C1 segment of cervical spinal cord (tissue), 14 donors: ENCODE measurements at places on chromosomes 4 and X.

GRCh38 chrX:6149060-6149872, 79.4 kb downstream of the NLGN4X start:
- DNase-seq, result no peak

- DNase-seq, result no peak
Measured at GRCh38 chr4:184383497-184384055, 90.8 kb downstream of the IRF2 start.

GRCh38 chr4:96145601-96146000, 305.7 kb downstream of the PDHA2 start:
- no peak for DNase-seq

- no peak for DNase-seq
Measured at GRCh38 chr4:1336088-1336491, 10.9 kb upstream of the UVSSA start.

DNA sequence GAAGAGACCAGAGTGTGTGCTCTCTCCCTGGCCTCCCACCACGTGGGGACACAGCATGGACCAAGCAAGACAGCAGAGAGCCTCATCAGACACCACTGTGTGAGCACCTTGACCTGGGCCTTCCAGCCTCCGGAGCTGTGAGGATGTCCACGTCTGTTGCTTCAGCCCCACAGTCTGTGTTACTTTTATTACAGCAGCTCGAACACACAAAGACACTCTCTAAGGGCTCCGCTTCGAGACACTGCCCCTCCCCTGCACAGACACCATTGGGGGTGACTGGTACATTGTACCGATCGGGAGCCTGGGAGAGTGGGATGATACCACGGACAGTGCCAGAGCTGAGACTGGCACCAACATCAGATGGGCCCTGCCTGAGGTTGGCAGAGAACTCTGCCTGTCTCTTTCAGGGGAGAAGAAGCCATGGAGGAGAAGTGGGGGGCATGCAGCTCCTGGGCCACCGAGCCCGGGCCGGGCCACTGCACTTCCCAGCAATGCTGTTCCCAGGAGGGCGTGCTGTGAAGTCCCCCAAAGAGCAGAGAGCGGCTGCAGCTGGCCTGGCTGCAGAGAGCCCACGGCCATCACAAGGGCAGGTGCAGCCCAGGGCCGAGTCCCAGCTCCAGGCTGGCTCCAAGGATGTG, 48.1 kb upstream of the HMX1 start:
- DNase-seq, result no peak

DNA sequence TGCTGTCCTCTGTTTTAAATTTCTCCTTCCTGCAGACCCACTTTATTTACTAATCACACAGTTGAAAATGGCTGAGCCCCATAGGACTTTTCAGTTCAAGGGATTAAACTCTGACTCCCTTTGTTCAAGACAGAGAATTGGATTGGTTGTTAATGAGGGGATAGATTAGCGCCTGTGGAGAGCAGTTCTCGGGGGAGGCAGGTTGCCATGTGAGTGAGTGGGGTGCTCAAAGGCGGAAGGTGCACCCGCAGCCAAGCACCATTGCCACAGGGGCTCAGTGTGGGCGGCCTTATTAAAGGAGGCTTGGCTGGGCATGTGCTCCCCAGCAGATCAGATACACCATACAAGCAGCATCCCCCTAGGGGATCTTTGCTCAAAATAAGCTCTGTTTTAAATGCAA, 7.9 kb upstream of the CBR4 start:
- DNase-seq, result no peak

- no peak for DNase-seq
Measured at GRCh38 chr4:2413821-2414610, 4.4 kb downstream of the ZFYVE28 start.

- no peak for DNase-seq
Measured at GRCh38 chr4:80154545-80154933, 42.8 kb upstream of the PRDM8 start.

DNA sequence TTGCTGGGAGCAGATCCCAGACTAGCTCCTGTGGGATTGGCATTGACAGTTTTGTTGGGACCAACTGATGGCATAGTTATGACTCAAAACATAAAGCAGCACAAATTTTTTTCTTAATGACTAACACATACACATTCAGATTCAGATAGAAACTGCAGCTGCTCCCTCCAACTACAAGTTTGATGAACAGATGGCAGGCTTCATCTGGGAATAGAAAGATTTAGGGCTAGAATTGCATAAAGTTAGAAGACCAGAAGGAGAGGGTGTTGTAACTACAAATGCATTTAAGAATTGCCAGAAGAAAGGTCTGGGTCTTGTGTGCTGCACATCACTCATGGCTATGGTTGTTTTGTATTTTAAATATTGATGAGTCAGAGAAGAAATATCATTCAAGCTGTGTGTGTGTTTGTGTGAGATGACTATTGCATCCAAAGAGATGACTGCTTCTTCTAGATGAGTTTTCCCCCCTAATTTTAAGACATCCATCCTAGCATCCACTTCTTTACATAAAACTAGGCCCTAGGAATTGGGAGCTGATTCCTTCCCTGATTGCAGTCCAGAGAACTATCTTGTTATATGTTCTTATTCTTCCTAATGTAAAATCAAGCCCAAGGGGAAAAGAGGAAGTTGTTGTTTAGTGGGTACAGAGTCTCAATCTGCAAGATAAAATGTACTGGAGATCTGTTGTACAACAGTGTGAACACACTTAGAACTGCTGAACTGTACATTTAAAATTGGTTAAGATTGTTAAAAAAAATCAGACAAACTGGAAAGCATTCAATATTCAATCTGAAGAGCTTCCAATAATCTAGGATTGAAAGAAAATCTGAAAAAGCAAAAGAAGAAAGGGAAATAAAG, 175.1 kb downstream of the PARM1 start:
- no peak for DNase-seq

DNA sequence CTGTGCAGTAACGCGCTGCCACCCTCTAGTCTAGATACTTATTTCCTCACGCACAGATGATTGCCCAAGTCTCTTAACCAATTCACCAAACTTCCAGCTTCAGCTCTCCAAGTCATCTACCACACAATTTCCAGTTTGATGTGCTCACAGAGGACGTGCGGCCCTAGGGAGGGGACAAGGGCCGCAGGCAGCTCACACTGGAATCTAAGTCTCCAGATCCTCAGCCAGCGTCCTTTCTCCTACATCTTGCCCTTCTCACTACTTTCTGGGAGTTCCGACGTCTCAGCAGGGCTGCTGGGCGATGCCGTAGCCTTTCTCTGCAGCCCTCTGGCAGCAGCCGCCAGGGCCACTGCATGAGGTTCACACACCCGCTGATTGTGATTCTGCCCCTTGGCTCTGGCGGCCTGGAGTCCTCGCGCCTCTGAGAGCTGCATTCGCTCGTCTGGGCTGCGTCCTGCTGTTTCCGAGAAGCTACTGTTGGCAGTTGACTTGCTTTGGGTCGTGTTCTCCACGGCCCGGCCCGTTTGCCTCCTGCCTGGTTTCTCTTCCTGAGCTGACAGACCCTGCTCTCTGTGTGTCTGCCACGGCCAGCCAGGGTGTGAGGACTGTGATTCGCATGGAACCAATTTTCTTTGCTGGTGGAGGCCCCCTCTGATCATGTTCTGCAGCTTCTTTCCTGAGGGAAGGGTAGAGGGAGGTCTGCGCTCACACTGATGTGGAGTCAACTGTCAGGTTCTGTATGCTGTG, 14.1 kb upstream of the TMEM131L start:
- DNase-seq, result no peak

GRCh38 chrX:71955530-71956120, 45.0 kb downstream of the NHSL2 start:
- DNase-seq, result no peak

DNA sequence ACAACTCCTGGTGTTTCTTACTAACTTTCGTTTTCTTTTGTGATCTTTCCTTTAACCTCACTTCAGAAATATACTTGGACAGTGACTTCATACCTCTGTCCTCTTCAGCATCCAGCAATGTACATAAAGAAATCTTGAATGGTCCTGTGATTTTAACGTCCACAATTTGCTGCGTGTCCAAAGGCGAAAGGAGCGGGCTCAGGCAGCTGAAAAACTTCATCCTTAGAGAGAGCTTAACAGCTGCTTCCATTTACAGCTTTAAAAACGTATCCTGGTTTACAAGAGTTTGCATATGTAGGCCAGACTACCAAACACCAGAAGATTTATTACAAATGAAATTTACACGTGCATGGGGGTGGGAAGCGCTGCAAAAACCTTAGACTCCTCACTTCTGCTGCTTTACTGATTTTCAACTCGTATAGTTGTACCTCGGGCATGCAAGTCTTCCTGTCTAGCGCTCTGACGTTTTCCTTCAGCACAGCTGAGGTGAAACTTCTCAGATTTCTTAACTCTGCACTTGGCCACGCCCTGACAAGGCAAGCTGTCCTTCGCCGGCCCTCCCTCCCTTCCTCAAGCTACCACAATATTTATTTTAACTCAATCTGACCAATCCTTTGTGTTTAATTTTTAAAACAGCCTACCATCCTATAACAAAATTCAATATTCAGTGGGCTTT, 406.4 kb downstream of the FAM47A start:
- no peak for DNase-seq

DNA sequence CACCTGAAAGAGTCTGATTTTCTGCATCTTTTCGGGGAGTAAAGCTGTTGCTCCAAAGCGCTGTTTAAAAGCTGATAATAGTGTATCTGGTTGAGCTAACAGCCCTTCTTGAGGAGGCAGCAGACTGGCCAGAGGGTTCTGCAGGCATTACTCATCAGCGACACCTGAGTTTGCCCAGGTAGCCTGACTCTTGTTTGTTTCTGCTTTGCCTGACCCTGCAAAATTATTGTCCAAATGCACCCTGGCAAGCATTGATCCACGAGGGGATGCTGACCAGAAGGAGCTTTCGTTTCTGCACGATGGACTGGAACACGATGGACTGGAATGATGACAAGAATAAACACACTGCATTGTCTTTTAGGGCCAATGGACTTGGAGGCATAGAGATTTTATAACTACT, 6.2 kb downstream of the CD99 start:
- DNase-seq, result no peak

DNA sequence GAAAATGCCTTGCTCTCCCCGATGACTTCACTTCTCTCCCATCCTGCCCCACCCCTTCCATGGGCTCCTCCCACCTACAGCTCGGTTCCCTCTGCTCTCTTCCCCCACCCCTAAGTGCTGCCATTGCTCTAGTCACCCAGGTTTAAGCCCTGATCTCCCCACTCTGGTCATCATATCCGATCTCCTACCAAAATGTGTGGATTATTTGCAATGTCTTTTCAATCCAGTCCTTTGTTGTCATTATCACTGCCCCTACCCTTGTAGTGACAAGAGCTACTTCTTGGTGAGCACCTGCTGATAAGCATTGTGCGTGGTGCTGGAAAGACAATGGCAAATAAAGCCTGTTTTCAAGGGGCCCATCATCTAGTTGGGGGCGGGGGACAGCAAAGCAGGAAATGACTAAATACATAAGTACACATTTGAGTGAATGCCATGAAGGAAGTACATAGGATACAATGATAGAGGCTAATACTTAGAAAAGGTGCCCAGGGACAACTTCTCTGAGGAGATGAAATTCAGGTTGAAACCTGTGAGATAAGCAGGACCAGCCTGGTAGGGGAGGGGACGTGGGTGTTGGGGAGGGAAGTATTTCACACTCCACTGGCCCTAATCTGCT, 63.8 kb downstream of the DLG3 start:
- DNase-seq, result no peak

DNA sequence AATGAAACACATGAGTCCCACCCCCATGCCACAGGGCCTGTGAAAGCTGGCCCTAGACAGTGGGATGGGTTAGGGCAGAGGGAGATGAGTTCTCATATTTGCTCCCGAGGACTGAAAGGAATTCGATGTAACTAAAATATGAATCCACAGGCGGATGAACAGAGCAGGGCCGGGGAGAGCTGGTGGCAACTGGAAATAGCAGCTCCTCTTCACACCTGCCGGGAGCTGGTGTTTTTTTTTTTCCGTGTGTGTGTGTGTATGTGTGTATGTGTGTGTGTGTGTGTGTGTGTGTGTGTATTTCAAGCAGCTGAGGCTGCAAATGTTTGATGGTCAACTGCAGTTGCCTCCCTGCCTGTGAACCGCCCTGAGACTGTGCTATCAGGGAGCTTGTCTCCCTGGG, 115.1 kb upstream of the PSAPL1 start:
- no peak for DNase-seq

DNA sequence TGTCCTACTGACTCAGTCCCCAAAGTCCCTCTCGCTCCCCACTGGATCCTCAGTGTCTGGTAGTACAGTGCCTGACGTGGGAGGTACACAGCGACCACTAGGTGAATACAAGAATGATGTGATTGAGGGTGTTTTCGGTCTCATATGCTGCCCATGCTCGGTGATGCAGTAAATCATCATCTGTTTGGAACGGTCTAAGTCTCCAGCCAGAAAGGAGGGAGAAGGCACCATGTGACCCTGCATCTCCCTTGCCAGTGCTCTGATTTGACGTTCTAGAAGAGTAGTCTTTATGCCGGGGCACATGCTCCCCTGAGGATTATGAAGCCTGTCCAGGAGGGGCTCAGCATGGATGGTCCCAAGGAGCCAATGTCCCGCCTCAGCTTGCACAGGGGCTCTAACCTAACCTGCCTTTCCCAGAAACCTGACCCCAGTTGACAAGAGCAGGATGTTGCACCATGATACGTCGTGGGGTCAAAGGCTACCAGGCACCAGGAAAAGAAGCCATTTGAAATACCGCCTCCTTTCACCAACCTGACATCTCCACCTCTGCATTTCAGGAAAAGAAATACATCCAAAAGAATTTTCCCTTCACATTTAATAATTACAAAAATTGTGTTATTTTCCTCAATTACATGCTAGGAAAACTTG, 13.8 kb upstream of the PLXNB3 start:
- no peak for DNase-seq

DNA sequence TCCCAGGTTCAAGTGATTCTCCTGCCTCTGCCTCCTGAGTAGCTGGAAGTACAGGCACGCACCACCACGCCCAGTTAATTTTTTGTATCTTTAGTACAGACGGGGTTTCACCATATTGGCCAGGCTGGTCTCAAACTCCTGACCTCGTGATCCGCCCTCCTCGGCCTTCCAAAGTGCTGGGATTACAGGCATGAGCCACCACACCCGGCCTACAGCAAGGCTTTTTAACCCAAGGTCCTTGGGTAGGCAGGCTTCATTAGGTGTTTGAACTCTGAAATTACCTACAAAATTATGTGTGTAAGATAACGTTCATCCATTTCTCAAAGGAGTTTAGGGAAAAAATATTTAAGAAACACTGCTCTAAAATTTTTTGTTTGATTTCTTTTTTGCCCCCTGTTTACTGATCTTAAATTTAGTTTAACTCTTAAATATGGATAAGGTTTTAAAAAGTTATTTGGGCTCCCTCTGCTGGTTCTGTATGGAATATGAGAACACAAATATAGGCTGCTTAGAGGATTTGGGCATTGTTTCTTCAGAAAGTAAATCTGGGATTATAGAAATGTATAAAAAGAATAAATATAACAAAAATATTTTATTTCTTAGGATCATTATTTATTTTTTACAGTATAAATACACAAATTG, 92.8 kb downstream of the CBR4 start:
- DNase-seq, result no peak

GRCh38 chr4:137408527-137409177, 123.6 kb downstream of the PCDH18 start:
- DNase-seq, result no peak

GRCh38 chr4:163679189-163679588, 184.7 kb downstream of the TMA16 start:
- DNase-seq, result no peak

GRCh38 chr4:56611501-56611900, 69.6 kb downstream of the HOPX start:
- no peak for DNase-seq
